ENCODE measurements at places on chromosomes 4 and X. TPM values are rescaled to one million over a fixed set of nuclear protein-coding genes. Genes with fewer than 3 reads are reported as not detected.

- no peak for DNase-seq
- H3K36me3 ChIP-seq, result no peaks in the 10 kb centered on the region
- no peak overlapping the region for H3K27ac ChIP-seq
- H3K27me3 ChIP-seq, result no peaks in the 10 kb centered on the region
- no peak overlapping the region for H3K4me3 ChIP-seq
- H3K4me1 ChIP-seq, result no peaks in the 10 kb centered on the region
Measured at GRCh38 chr4:102399021-102399420, 53.7 kb upstream of the SLC39A8 start.

DNA sequence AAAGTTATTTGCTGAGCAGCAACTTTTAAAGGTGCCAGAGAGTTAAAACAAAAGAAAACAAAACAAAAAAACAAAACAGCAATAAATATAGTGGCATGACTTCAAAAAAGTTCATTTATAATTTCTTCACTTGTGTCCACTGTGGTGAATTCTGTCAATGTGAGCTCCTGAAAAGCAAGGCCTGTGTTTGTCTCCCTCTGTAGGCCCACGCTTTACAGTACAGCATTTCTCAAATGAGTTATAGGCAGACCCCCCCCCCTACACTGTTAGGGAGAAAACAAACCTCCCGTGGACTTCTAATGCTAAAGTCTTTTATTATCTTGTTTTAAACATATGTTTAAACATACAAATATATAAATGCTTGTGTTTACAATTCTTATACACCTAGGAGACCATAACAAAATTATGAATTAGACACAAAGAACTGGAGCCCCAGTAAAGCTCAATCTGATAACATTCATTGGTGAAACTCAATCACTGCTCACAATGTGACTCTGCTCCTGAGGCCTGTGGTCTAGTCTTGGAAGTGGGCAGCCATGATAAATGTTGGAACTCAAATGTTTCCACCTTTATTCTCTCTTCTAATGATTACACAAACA lies 47.0 kb upstream of the SCOC start:
- H3K27ac ChIP-seq, result no peak overlapping the region
- no peak overlapping the region for H3K4me3 ChIP-seq

- H3K36me3 ChIP-seq, result no peaks in the 10 kb centered on the region
- DNase-seq, result no peak
- H3K27me3 ChIP-seq, result no peaks in the 10 kb centered on the region
- H3K4me1 ChIP-seq, result peaks cover 19% of the 10 kb centered on the region
- no peak overlapping the region for H3K27ac ChIP-seq
Measured at GRCh38 chr4:139943277-139943676, 210.7 kb downstream of the MAML3 start.

DNA sequence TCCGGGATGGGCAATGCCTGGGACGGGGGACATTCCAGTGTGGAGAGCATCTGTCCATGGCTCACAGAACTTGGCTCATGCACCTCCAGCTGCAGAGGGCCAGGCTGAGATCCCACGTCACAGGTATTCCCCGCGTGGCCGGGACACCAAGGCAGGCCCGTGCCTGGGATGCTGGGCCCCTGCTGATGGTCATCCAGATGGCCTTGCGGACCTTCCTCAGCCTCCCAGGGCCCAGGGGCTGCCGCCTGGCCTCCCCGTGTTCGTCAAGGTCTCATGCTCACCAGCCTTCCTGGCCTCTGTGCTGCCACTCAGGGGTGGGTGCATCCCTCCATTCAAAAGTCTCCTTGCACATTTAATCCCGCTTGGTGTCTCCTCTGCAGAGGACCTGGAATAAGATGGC lies 40.9 kb upstream of the LRPAP1 start:
- no peaks in the 10 kb centered on the region for H3K36me3 ChIP-seq
- no peak overlapping the region for H3K4me3 ChIP-seq
- H3K4me1 ChIP-seq, result no peaks in the 10 kb centered on the region
- no peak overlapping the region for H3K27ac ChIP-seq
- no peaks in the 10 kb centered on the region for H3K27me3 ChIP-seq

DNA sequence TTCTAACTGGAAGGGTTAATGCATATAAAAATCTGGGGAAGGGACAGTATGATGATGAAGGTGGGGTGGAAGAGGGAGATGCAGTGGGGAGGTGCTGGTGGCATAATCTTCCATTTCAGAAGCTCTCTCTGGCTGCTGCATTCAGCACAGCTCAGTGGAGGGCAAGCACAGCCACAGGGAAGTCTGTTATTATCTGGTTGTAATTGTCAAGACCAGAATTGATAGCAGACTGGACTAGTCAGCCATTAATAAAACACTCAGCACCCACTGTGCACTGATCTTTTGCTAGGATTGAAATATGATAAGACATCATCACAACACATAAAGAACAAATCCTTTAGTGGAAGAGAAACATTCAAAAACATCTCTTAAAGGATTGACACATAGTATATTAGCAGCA lies 414.2 kb upstream of the LCORL start:
- H3K27me3 ChIP-seq, result no peaks in the 10 kb centered on the region
- no peak overlapping the region for H3K4me3 ChIP-seq
- H3K36me3 ChIP-seq, result no peaks in the 10 kb centered on the region
- H3K4me1 ChIP-seq, result no peaks in the 10 kb centered on the region
- no peak for DNase-seq

GRCh38 chr4:40200875-40201801 lies 4.3 kb downstream of the RHOH start:
- no peaks in the 10 kb centered on the region for H3K27me3 ChIP-seq
- no peaks in the 10 kb centered on the region for H3K4me1 ChIP-seq
- no peak for DNase-seq
- H3K4me3 ChIP-seq, result peak overlapping the region; percentile 46

DNA sequence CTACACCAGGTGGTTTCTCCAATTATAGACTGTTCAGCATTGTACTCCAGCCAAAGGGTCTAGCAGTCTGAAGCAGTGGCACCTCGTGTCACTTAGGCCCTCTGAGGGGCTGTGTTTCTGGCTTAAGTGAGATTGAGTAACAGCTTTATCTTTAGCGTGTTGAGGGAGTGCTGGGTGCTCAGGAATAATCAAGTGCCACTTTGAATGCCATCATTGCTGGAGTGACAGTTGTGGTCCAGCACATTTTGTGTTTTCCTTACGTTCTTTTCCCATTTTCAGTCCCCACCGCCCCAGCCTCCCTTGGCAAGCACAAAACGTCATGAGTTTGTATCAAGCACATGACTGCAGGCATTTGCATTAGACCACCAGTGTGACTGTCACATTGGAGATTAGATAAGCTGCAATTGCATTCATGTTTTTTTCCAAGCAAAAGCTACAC lies 58.7 kb downstream of the FNIP2 start:
- peak overlapping the region; percentile 21 for H3K27ac ChIP-seq
- peaks cover 16% of the 10 kb centered on the region for H3K36me3 ChIP-seq
- no peaks in the 10 kb centered on the region for H3K27me3 ChIP-seq
- no peak for DNase-seq
- H3K4me1 ChIP-seq, result peaks cover 58% of the 10 kb centered on the region
- no peak overlapping the region for H3K4me3 ChIP-seq

The AFAP1 gene
- 21.0 TPM for total RNA-seq

The H2BW2 gene
- not detected for total RNA-seq

The ARHGEF38 gene
- 20.6 TPM for total RNA-seq
